ENCODE measurements at places on chromosomes 16 and 17. TPM values are rescaled to one million over a fixed set of nuclear protein-coding genes. Genes with fewer than 3 reads are reported as not detected.

DNA sequence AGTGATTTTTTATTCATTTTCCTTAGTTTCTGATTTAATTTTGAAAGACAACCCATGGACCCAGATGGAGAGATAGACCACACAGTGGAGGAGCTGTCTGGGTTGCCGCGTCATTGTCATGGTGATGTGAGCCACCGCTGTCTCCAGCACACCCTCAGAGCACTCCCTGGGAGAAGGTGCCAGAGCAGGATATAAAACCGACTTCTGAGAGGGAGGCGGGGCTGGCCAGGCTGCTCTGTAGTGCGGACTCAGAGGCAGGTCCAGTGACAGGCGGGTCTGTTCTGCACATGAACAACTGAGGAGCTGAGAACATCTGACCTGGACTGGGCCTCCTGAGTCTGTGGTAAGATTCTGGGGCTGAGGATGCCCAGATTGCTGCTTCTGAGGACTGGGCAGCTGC, 216.3 kb upstream of the NLRP1 start:
- no peak for DNase-seq

- DNase-seq = no peak
Observed at GRCh38 chr17:65630502-65630901, 69.1 kb upstream of the AXIN2 start.

- DNase-seq = no peak
Observed at GRCh38 chr17:79137789-79138165, 63.2 kb downstream of the ENGASE start.

DNA sequence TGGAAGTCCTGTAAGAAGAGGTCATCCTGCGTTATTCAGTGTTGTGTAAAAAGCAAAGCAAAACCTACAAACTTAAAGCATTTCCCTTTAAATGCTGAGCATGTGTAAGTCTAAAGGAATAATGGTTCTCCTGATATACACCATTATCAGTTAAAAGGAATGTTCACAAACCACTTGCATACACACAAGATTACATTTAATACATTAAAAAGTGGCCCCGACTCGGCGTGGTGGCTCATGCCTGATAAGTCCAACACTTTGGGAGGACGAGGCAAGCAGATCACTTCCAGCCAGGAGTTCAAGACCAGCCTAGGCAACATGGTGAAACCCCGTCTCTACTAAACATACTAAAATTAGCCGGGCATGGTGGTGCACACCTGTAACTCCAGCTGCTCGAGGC, 30.5 kb downstream of the CPPED1 start:
- no peak for DNase-seq

DNA sequence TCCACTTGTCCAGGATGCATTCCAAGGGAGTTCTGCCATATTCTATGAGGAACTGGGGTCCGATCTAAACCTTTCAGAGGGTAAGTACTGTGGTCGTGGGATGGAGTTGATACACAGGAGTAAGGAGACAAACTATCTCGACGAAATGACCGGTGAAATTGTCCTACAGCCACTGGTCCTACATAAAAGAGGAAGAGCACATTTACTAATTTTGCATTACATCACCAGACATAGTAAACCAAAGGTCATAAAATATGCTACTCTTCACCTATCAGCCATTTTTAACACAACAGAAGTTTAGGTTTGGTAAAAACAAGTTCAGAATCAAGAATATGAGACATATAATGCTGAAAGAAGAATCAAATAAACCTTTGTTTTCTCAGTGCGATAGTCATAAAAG, 8.1 kb downstream of the HSF5 start:
- no peak for DNase-seq

- DNase-seq = no peak
Observed at GRCh38 chr17:17959520-17960361, 12.5 kb downstream of the TOM1L2 start.

- DNase-seq = no peak
Observed at GRCh38 chr17:16873174-16874035, 98.5 kb downstream of the TNFRSF13B start.

DNA sequence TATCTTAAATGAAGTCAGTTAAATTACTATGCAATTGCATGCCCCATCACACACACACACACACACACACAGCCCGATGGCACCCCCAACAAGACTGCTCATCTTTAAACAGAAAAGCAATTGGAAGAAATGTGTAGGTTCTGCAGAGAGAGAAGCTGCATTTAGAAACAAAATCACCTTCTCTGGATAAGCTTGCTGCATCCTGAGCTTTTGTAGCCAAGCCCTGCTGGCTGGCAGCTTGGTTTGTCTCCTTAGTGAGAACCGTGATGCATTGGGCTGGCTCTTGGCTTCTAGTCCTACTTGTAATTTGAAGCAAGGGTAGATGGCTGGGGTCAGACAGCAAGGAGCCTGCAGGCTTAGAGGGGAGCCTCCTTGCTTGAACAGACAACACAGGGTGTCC, 153.8 kb downstream of the SOX9 start:
- no peak for DNase-seq

DNA sequence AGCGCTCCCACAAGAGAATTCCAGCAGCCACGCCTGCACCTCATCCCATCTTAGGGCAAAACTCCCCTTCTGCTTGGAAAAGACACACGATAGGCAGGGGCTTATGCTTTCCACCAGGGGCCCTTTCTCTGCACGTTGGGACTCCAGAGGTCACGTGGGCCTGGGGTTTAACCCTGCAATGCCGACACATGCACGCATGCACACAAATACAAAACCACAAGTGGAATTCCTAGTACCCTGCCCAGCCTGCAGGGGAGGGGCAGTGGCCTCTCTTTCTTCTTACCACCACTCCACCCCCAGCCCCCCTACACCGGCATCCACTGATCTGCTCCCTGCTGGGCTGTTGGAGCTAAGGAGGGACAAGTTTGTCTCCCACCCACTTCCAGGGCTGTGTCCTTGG, 16.8 kb upstream of the CCDC182 start:
- no peak for DNase-seq

- DNase-seq = no peak
Observed at GRCh38 chr17:68296217-68297191, 5.2 kb downstream of the ARSG start.

GRCh38 chr17:71203953-71204352, 916.9 kb upstream of the SOX9 start:
- DNase-seq = no peak

DNA sequence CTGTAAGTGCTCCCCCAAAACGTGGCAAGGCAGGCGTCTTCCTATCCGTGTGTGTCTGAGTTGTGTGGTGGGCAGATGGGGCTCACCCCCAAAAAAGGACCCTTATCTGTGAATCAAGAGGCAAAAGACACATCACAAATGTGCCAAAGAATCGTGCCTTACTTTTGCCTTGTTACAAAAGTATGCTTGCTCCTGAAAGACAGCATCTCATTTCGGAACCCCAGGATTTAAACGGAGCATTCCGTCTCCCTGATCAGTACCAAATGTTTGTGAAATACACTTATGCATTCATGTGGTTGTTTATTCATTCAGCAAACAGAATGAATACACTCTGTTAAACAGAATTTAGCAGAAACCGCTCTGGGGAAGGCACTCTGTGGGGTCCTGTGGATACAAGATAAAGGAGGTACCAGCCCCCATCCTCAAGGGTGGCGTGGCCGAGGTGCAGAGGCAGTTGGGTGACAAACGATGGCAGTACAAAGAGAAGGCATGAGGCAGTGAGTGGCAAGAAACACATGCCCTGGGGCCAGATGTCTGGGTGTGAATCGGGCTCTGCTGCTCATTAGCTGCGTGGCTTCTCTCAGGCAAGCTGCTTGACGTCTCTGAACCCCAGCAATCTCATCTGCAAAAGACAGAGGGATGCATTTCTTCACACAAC, 654 bp downstream of the WFDC1 start:
- DNase-seq = no peak

- no peak for DNase-seq
Observed at GRCh38 chr17:35743626-35744328, 9.3 kb downstream of the GAS2L2 start.

Gene CCL8
- 0.16 TPM for polyA plus RNA-seq
